Kasumi-1 (cell line): ENCODE measurements at places on chromosomes 12 and 14.

DNA sequence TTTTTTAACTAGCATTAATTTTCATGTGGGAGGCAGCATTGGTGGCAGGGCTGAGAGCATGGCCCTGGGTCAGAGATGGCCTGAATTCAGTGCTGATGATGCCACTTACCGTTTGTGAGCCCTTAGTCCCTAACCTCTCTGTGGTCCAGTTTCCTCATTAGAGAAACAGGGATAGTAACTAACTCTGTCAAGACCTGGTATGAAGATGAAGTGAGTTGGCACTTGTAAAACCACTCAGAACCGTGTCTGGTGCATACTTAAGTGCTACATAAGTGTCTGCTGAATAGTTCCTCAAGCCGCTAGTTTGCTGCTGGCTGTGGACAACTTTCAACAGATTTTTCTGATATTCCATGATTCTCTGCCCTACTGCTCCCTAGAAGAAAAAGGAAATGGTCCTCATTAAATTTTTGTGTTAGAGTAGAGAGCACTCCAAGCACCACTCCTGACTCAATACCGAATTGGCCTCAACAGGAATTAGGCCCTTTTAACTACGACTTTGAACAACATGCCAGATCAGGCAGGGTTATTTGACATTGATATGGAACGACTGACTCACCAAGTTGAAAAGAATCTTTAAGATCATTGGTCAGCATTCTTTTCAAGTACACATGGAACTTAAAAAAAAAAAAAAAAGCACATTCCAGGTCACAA is 250.2 kb downstream of the ANO2 start:
- DNase-seq, result no peak

GRCh38 chr14:99224116-99224910 is 47.7 kb downstream of the BCL11B start:
- DNase-seq, result no peak

DNA sequence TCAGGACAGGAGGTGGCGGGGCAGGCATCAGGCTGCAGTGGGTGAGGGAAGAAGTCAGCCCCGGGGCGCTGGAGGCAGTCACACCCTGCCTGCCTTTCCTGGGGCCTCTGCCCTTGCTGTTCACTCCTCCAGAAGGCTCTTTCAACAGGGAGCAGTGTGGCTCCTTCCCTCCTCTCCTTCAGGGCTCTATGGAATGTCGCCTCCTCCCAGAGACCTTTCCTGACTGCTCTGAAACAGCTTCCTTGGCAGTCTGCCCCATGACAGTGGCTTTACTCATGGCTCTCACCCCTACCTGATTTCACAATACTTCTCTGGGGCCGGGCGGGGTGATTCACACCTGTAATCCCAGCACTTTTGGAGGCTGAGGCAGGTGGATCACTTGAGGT is 7.1 kb downstream of the RHOF start:
- no peak for DNase-seq

DNA sequence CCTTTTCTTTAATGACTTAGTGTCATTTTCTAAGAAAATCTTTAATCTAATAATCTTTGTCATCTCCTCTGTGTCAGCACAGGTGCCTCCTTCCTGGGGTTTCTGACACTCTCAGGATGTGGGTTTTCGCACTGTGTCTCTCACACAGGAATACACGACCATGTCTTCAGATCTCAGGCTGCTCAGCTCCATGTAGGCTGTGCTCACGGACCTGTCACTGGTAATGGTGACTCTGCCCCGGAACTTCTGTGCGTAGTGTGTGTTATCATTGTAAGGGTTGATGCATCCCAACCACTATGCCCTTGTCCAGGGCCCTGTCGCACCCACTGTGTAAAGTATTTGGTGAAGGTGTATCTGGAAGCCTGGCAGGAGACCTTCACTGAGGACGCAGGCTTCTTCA is 647.8 kb downstream of the TMEM121 start:
- no peak for DNase-seq

- no peak for DNase-seq
Observed at GRCh38 chr14:38547961-38548490, 292.1 kb upstream of the CLEC14A start.

GRCh38 chr14:97036086-97036852 is 239.1 kb downstream of the VRK1 start:
- no peak for DNase-seq
